ENCODE measurements at places on chromosomes 16 and 17.
A peak's percentile ranks its signal among the peaks of the same experiment; 100 is the strongest.

GRCh38 chr17:76540381-76541300 is 797 bp downstream of the PRCD start:
- DNase-seq = no peak

DNA sequence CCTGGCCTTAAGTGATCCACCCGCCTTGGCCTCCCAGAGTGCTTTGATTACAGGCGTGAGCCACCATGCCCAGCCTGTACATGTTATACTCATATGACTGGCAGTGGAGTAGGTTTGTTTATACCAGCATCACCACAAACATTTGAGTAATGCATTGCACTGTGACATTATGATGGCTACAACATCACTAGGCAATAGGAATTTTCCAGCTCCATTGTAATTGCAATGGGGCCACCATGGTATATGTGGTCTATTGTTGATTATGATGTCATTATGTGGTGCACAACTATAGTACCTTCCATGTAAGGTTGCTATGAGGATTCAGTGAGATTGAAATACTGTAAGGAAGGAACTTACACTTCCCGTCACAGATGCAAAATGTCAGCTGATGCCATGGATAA is 168.9 kb downstream of the COPRS start:
- DNase-seq = no peak

- DNase-seq = no peak
Measured at GRCh38 chr16:29862383-29862883, 593 bp downstream of the CDIPT start.

GRCh38 chr17:74981318-74981978 is 6.0 kb upstream of the CDR2L start:
- no peak for DNase-seq

DNA sequence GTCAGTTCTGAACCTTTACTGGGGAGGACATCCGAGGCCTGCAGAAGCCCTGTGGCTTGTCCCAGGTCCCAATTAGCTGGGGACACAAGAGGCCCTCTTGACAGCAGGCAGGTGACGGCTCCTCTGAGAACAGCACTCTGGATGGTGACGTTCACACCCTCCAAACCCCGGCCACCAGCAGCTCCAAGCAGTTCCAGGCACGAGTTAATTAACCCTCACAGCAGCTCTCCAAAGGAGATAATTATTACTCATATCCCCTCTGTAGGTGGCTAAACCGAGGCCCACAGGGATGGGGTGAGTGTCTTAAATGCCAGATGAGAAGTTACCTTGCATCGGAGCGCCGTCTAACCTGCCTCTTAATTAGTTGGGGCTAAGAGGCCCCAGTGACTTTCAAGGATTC is 168.9 kb upstream of the CIBAR2 start:
- no peak for DNase-seq

- DNase-seq = no peak
Measured at GRCh38 chr16:86371083-86371803, 139.1 kb upstream of the FOXF1 start.

DNA sequence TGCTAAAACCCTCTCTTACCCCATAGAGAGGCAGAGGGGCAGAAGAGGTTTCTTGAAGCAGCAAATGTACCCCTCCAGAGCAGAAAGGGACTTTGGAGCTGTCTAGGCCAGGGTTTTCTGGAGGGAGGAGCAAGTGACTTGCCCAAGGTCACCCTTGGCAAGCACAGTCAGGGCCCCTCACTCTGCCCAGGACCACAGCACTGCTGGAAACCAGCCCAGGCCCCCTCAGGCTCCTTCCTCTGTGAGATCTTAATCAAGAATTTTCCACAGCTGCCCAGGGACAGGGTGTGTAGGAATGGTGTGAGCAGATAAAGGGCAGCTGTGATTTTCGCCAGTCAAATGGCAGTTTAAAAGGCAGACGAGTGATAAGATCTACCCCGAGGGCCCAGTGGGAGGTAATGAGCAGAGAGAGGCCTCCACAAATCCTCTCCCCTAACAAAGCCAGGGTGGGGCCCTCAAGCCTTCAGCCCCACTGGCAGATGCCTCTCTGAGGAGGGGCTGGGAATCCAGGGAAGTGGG is 3.9 kb upstream of the SLC12A3 start:
- no peak for DNase-seq

DNA sequence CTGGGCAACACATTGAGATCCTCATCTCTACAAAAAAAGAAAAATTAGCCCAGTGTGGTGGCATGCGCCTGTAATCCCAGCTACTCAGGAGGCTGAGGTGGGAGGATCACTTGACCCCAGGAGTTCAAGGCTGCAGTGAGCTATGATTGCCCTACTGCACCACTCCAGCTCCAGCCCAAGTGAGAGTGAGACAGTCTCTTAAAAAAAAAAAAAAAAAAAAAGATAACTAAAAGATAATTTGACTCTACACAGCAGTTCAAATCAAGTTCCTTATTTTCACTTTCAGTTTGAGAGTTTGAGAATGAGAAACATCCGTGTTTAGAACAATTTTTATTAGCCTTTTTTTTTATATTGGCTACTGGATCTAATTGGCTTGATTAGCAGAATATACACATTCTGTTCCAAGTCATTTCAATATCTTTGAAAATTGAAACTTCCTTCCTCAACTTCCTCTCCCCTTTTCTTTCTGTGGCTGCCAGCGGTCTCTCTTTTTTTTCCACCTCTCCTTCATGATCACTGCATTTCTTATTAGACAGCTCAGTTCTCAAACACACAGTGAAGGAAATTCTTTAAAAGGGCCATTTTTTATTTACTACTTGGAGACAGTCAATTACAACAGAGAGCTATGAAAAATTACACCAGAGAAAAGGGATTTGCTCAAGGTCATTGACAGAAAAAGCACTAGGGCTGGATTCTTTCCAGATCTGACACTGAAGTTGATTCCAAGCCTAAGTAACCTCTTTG is 4.5 kb upstream of the ACSF2 start:
- peak; percentile 43 for DNase-seq

DNA sequence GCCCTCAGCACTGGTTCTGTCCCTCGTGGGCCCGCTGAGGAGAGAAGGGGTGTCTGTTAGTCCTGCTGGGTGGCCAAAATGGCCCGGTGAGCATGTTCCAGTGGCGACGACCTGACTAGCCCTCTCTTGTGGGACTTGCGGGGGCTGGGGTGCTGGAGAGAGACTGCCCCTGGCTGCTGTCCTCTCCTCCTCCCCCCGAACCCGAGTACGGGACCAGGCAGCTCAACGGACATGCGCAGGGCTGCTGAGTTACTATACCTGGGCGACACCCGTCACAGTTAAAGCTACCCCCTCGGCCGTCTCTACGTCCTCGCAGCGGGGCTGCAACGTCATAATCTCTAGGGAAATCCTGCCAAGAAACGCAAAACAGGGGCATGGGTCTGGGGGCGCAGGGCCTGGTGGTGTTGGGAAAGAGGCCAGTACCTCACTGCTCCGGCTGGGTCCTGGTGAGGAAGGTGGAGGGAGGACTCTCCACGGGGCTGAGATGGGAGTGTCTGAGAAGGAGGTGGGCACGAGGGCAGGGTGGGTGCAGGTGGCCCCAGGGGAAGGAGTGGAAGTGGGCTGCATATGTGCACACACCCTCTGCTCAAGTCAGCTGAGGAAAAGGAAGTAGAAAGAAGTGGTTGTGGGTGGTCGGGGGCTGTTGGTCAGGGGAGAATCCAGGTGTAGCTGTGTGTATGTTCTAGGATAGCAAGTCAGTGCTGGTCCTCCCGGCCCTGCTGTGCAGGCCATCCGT is 13.4 kb downstream of the FLOT2 start:
- no peak for DNase-seq

DNA sequence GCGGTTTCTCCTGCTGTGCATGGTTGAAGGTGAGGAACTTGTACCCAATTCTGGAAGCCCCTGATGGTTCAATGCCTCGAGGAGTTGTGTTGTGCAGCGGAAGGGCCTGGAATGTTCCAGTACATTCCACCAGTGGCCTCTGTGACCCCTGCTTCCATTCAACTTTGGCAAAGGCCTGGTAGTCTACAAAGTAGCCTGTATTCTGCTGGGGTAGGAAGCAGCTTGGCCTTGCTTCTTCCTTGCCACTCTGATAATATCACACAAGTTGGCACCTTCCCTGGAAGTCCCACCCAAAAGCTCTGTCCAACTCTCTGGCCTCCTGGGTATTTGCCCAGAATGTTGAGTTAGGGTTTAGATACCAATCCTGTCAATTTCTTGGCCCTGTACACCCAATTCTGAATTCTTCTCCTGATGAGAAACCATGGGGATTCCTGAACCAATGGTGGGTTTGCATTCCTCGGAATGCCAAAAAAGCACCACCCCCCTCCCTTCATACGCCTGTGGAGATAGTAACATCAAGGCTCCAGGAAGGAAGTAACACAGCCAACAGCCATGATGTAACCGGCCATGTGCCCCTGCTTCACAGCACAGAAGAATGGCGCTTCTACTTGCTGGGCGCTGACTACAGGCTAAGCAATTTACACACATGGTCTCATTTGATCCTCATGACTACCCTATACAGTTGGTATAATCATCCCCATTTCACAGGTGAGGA is 11.8 kb upstream of the FAM117A start:
- DNase-seq = no peak

- DNase-seq = no peak
Measured at GRCh38 chr16:78097548-78097947, 1.9 kb upstream of the WWOX start.

DNA sequence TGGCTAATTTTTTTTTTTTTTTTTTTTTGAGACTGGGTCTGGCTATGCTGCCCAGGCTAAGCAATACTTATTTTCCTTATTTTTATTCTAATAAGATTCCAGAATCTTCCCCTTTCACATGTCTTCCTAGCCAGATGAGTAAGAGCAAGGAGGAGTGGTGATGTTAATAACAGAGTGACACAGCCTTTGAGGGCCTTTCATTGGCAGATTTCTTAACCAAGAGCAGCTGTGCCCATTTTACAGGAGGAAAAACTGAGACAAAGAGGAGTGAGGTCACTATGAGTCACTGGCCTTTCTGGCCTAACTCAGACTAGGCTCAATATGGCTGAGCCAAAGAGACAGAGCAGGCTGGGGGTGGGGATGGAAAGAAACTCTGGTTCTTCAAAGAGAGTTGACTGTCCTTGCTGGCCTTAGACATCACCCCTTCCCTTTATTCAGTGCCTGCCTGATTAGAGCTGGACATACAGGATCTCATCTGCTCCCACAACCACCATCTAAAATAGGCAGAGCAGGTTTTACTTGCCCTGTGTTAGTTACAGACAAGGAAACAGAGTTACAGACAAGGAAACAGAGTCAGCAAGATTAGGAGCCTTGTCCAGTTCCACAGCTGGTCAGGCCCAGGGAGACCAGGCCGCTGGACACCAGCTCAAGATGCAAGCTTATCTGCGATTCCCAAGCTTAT is 50.0 kb upstream of the TOB1 start:
- DNase-seq = no peak

- no peak for DNase-seq
Measured at GRCh38 chr17:13421581-13422130, 180.1 kb downstream of the HS3ST3A1 start.

DNA sequence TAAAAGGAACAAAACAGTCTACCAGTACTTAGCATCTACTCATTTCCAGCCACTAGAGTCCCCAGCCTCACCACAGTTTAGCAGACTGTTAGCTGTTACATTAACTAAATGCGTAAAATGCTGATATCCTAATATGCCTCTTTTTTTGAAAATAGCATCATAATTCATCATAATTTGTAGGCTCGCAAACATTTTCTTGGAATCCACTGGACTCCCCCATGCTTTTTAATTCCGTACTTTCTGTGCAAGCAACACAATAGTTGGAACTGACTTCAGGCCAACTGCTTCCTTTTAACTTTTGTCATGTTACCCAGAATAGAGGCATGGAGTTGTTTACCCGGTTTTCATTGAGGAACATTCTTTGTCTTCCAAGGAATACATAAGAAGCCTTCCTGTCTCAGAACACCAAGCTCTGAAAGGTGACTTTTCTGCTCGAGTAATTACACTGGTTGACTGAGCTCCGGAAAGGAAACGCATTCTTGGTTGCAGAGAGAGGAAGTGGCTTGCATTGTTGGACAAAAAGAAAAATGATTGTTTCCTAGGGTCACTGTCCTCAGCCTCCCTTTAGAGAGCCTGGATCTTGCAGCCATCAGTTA is 30.9 kb upstream of the SEC14L1 start:
- no peak for DNase-seq

DNA sequence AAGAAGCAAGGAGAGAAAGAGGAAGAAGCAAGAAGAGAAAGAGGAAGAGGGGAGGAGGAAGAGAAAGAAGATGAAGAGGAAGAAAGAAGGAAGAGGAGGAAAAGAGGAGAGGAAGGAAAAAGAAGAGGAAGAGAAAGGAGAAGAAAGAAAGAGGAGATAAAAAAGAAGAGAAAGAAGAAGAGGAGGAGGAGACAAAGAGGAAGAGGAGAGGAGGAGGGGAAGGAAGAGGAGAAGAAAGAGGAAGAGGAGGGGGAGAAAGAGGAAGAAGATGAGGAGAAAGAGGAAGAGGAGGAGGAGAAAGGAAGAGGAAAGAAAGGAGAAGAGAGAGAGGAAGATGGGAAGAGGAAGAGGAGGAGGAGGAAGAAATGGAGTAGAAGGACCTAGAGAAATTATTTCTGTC is 80.4 kb downstream of the CDYL2 start:
- DNase-seq = no peak

GRCh38 chr16:4138713-4139112 is 22.5 kb upstream of the ADCY9 start:
- DNase-seq = no peak

DNA sequence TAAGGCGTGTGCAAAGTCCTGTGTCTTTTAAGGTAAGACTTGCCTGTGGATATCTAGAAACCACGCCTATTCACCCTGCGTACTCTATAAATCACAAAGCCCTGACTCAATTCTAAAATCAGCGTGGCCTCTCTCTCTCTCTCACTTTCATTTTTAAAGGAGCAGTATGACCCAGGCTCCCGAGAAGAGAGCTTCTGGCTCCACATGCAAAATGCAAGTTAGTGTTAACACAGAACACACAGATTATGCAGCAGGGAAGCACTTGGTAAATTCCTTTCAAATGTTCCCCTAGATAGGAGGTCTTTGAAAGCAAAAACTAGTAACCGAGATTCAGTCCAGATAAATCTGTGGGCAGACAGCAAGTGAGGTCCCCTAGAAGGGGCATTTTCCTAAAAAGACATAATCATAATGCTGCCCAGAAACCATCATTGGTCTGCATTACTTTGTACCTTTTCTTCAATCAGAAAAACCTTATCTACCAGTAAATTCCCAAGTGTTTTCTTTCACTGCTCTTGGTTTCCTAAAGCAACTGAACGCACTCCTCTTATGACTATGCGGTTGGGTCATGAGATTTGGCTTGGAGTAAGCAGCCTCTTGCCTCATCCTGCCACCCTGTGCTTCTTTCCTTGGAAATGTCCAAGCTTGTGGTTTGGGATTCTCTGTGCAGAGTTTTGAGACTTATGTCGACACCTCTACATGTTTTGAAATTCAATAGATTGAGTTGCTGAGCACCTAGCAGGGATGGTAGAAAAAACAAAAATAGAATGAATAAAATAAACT is 31.7 kb upstream of the KCNJ2 start:
- DNase-seq = no peak

GRCh38 chr16:21100447-21100846 is 50.2 kb downstream of the DNAH3 start:
- DNase-seq = no peak

GRCh38 chr16:19005561-19006445 is 22.1 kb downstream of the TMC7 start:
- DNase-seq = no peak

DNA sequence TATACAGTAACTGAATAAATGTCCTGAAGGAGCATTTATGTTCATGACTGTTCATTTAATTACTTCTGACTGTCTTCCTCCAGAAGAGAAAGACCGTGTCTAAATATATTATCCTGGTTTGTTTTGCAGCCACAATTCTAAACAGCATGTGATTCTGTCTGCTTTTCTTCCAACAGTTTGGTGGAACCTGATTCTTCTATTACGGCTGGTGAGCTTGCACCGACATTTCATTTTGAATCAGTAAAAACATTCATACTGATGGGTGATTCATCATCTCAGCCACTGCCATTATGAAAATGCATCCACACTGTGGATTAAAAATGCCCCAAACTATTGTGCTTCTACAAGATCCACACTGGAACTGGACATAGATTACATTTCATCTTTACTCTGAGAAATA is 16.9 kb downstream of the KNOP1 start:
- no peak for DNase-seq
